ENCODE measurements at places on chromosomes 4 and X.

DNA sequence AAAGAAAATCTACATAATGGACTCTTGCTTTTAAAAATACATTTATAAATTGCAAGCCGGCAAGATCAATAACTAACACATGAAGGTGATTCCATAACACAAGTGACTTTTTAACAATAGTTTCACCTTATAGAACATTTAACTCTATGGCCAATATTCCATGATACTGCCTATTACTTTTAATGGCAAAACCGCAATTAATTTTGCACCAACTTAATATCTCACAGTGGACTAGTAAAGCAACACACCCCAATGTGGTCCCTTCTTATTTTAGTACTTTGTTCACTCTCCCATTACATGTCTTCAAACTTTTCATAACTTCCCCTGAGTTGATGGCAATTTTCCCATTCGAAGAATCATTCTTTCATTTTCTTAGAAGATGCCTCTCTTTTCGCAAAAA lies 351.6 kb upstream of the F9 start:
- DNase-seq, result no peak

DNA sequence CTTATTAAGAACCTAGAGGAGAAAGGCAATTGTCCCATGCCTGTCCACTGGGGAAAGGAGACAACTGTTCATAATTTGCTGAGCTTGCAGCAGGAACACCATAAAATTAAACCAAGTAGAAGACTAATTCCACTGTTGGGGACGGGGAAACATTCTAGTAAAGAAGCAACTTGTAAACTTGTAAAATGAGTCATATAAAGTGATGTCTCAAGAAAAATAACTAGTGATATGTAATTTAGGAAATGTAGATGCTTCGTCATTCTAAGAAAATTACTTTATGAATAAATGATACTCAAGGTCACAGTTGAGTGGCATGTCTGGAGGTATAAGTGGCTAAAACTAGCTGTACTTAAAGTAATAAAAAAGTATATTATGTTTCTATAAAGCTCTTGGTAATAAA lies 121.2 kb upstream of the MID1 start:
- no peak for DNase-seq

DNA sequence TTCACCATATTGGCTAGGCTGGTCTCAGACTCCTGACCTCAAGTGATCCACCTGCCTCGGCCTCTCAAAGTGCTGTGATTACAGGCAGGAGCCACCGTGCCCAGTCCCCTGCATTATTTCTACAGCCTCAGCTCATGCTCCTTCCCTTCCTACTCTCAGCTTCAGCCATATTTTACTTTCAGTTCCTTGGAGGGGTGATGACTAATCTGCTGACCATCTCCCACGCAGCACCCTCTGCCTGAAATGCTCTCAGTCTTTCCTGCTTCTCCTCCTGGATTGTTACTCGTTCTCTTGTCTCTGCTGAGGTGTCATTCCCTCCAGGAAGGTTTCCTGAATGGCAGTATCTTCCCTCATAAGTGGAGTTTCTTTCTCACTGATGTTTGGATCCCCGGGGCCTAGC lies 63.3 kb downstream of the MOSPD2 start:
- no peak for DNase-seq

DNA sequence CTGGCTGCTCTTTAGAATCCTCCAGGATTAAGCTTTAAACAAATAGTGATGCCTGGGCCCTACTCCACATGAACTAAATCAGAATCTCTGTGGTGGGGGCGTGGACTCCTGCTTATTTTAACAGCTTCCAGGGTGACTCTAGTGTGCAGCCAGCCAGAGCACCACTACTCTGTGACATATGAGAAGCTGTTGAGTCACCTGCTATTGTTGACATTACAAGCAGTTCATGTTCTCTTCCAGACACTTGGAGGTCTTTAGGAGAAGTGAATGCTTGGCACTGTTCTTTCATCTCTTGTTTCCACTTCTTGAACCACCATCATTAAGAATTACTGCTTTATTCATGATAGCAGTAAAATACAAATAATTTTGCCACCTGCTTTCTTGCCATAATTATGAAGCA lies 426 bp upstream of the C4orf51 start:
- DNase-seq, result peak; percentile 21

GRCh38 chr4:24809815-24810405 lies 14.5 kb downstream of the SOD3 start:
- no peak for DNase-seq

DNA sequence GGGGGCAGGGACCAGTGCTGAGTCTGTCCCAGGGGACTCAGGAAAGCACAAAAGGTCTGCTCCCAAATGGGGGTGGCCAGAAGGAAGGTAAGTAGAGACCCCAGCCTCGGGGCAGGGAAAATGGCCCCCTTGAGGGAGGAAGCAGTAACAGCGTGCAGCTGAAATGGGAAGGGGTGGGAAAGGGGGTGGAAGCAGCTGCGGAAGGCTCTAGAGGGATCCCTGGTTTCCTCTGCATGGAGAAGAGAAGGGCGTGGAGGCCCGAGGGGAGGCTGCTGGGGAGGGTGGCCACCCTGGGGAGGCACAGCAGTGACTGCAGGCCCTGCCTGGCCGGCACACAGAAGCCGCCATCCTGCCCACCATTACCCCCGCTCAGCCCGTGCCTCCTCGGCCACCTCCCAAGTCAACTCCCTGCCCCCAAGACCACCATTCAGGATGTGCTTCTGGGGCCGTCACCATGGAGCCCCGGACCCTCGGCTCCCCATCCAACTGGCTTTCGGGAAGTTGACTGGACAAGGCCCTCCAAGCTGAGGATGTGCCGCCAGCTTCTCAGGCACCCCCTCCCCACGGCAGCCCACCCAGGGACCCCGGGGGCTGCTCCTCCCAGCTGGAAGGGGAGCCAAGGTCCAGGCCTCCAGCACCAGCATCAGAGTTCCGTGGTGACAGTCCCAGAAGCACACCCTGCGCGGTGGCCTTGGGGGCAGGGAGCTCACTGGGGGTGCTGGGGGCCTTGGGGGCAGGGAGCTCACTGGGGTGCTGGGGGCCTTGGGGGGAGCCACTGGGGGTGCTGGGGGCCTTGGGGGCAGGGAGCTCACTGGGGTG lies 23.6 kb downstream of the CFAP99 start:
- no peak for DNase-seq

DNA sequence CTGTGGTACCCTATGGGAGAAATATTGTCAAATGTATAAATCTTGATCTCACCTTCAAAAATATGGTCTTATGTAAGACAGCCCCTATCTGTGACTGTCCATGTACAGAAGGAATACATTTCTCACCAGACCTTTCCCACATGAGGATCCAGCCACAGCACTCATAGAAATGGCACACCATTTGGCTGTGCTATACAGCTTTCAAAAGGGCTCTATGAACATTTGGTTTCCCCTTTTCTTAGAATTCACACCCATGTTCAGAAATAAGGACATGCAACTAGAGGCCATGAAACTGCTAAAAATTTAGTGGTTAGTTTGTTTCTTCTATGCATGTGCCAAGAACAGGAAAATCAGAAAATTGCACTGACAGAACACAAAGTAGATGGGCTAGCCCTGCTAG lies 62.7 kb downstream of the ANTXR2 start:
- DNase-seq, result no peak

- no peak for DNase-seq
These were observed 84.2 kb downstream of the CNOT6L start for GRCh38 chr4:77734928-77735327.

DNA sequence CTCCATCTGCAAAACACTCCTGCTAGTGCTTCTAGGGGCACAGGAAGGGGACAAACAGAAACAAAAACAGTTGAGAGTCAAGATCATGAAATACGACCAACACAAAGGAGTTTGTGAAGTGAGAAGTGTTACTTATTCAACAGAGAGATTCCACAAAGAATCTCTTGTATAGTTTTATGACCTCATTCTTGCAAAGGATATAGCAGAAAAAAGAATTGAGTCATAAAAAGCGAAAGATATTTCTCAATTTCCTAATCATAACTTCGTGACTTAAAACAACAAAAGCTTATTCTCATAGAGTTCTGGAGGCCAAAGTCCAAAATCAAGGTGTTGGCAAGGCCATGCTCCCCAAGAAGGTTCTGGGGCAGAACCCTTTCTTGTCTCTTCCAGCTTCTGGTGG lies 40.7 kb downstream of the TIGD4 start:
- DNase-seq, result no peak

GRCh38 chr4:19520939-19521520 lies 730.7 kb upstream of the SLIT2 start:
- DNase-seq, result no peak

- no peak for DNase-seq
These were observed 20.7 kb downstream of the QDPR start for GRCh38 chr4:17491196-17491595.

DNA sequence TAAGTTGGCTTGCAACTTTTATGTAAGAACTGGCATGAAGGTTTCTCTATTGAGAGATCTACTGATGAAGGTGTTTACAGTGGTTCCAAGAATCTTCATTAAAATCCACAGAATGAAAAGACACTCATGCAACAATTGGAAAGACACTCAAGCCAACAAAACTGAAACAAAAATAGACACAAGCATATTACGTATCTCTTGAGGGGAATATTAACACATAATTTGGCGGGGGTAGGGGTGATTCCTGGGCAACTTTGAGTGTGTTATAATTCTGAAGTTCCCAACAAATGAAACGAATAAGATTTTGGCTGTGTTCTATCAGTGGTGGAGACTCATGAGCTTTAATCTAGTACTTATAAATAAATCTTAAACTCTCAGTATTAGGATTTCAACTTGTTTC lies 75.1 kb downstream of the SPATA18 start:
- no peak for DNase-seq

- DNase-seq, result no peak
These were observed 47.3 kb downstream of the RGS12 start for GRCh38 chr4:3340038-3340699.

GRCh38 chr4:123398066-123398852 lies 1.7 kb downstream of the SPRY1 start:
- peak; percentile 33 for DNase-seq

DNA sequence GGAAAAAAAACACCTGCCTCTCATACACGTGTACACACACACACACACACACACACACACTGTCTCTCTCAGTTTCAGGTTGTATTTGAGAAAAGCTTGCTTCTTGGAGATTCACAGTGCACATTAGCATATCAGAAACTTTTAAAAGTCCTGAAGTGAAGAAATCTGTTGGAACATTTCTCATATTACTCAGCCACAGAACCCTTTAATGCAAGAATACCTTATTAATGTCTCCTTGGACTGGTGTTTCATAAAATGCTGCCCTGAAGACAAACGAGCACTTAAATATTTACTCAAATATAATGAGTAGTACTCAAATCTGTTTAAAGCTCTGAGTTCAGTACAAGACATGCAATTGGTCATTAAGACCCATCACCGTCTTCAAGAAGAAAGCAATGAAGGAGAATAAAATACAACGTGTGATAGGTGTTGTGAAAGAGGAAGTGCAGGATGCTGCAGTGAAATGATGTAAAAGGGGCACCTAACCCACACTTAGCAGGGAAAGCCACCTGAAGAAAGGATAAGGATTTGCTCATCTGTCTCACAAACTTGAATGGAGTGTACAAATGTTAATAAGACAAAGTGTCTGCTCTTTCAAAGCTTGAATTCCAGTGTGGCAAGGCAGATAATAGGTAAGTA lies 57.0 kb downstream of the DCLK2 start:
- DNase-seq, result no peak

GRCh38 chrX:42079968-42080367 lies 156.6 kb upstream of the CASK start:
- no peak for DNase-seq

Measured in NCI-H2171 (cell line).